ENCODE measurements at places on chromosomes 6 and 20. TPM values are rescaled to one million over a fixed set of nuclear protein-coding genes. Genes with fewer than 3 reads are reported as not detected.

DNA sequence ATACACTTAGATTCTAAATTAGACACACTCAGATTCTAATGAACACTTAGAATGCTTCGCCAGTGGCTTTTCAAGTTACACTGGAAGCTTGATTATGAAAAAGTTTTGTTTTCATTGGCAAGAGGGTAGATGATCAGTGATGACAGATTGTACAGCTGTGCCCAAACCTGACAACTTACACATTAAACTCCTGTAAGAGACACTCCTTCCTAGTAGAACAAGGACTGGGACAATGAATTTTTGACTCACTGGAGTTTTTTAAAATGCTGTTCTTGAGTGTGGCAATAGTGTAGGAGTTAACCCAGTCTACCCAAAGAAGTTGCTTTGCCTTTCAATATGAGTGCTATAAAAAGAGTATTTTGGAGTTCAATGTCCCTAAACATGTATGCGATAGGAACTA, 140.8 kb downstream of the SLC16A10 start:
- DNase-seq: no peak

Gene RANBP9
- total RNA-seq: 51.1 TPM

- DNase-seq: no peak
Measured at GRCh38 chr6:169791721-169792131, 40.3 kb downstream of the ERMARD start.

GRCh38 chr6:168050881-168051586, 28.0 kb downstream of the FRMD1 start:
- DNase-seq: no peak

Gene STMND1
- not detected for total RNA-seq

DNA sequence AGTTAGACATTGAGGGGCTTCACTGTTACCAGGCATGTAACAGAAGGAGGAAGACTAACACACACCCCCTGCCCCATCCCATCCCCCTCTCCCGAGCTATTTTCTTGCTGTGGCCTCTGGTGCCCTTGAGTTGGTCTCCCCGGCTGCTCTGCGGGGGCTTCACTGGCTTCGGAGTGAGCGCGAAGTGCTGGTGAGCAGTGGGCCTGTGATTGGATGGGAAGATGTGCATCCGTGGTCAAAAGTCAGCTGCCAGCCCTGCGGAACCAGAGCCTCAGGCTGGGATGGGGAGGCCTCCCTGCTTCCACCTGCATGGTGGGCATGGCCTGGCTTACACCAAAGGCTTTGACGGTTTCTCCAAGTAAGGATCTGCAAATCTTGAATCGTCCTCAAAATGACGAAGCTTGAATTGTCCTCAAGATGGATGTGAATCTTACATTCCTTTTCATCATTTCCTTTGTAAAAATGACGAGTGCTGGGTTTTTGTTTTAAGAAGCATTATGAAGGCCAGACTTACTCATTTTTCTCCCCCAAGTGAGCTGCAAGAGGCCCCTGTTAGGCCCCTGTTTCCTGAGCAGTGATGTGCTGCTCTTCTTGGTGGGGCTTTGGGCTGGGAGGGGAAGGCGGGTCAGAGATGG, 23.7 kb downstream of the SPATA2 start:
- DNase-seq: no peak

GRCh38 chr6:16903470-16903869, 142.2 kb upstream of the ATXN1 start:
- no peak for DNase-seq

Gene ZBTB12
- 2.5 TPM for total RNA-seq

Gene EEF1A2
- total RNA-seq: 0.36 TPM

Measured in CD4-positive, alpha-beta memory T cell (primary cell).